ENCODE measurements at places on chromosomes 7 and 10. TPM values are rescaled to one million over a fixed set of nuclear protein-coding genes. Genes with fewer than 3 reads are reported as not detected.

GRCh38 chr7:96697822-96698221 is 11.8 kb downstream of the SEM1 start:
- no peak for DNase-seq

IKZF1 gene
- total RNA-seq, result not detected

WDFY4 gene
- not detected for total RNA-seq

DNA sequence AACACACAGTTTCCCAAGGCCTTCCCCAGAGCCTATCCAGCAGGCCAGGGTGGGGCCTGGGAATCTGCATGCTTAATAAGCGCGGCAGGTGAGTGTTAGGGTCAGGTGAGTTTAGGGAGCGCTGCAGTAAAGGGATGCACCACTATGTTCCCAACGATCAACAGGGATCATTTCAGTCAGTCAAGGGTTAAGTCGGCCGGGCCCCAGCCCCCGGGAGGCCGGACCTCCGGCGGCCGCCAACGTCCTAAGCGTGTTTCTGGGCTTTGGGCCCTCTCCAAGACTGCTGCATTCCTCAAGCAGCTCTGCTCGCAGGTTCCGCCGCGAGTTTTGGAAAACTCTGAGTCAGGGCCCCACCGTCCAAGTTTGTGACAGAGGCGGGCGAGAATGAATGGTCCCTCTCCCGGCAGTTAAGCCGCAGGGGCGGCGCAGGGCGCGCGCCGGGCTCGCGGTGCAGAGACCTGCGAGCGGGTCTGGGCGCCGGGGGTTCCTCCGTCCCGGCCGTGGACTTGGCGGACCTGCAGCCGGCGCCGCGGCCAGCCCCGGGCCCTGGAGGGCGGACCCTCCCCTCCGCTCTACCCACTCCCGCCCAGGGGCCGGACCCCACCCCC is 81.6 kb downstream of the ARHGAP22 start:
- no peak for DNase-seq

DNA sequence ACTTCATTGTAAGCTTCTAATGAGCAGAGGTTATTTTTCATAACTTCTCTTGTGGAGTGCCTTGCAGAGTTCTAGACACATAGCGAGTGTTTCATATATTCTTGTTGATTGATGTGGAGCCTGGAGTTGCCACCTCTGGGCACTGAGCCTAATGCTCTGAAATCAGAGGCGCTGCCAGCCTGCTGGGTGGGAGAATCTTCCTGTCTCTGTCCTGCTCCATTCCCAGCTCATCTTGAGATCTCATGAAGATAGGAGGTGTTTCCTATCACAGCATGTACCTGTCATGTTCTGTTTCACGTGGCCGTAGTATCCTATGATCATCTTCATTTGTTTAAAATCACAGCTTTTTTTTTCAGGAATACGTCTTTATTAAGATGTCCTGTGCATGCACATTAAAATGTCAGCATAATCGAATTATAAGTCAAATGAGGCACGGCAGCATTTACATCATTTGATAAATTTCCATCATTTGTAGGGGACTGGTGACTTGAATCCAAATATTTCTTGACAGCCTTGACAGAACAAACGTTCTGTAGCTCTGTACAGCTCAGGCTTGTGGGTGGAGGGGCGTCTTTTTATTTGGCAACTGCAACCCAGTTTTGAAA is 393.0 kb downstream of the PHTF2 start:
- DNase-seq, result no peak

DNA sequence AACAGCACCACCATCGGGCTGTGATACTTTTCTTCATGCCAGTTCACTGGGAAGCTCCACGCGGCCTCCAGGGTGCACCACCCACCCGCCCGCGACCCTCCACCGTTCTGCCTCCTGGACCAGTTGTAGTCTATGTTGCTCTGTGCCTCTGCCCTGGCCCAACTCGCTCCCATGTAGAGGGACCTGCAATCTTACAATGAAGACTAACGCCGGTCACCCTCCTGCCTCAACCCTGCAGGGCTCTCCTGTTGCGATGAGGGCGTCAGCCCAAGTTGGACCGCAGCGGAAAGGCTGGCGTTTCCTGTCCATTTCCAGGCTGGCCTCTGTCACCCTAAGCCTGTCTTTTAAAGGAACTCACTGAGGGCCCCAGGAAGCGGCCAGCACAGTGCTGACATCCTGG is 34.9 kb downstream of the IL15RA start:
- DNase-seq, result no peak

DNA sequence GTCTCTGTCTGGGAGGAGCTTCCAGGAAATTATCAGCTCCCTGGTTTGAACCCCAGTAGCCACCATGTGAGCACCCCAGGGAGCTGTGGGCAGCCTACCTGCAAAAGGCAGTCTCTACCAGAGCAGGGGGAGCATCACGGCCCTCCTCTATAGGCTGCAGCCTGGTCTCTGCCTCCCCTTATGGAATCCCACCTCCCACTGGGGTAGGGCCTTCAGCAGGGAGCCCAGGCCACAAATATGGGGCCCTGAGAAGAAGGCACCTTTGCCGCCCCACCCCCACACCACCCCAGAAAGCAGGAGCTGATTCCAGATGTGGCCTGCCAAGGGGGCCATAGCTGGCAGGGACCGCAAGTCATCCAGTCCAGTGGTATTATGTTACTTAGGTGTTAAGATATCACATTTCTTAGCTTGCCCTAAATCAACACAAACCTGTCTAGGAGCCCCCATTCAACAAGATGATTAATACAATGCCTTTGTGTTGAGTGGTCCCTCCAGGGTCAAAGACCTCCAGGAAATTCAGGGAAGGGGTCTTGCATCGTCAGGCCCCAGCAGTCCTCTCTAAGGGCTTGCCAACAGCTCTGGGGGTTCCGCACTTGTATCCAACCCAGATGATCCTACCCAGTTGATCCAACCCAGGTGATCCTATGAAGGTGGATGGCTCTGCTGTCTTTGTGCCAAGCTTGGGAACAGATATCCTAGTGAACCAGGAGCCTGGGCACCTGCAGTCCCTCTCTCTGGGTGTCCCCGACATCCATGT is 114.9 kb downstream of the OAT start:
- DNase-seq, result no peak

- no peak for DNase-seq
Measured at GRCh38 chr7:155731380-155731779, 80.9 kb downstream of the SHH start.

DNA sequence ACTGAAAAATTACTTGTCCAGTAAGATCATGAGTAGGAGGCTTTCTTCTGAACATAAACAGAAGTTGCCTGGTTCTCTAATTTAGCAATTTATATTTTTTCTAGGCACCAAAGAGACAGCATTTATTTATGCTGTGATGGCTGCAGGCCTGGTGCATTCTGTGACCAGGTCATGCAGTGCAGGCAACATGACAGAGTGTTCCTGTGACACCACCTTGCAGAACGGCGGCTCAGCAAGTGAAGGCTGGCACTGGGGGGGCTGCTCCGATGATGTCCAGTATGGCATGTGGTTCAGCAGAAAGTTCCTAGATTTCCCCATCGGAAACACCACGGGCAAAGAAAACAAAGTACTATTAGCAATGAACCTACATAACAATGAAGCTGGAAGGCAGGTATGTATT is 2.8 kb downstream of the WNT16 start:
- DNase-seq, result no peak

- DNase-seq, result peak; percentile 22
Measured at GRCh38 chr7:116377721-116378120, 121.8 kb upstream of the CAV2 start.

GRCh38 chr7:4726566-4726965 is 44.5 kb downstream of the FOXK1 start:
- no peak for DNase-seq

CTTNBP2 gene
- 0.43 TPM for total RNA-seq

DNA sequence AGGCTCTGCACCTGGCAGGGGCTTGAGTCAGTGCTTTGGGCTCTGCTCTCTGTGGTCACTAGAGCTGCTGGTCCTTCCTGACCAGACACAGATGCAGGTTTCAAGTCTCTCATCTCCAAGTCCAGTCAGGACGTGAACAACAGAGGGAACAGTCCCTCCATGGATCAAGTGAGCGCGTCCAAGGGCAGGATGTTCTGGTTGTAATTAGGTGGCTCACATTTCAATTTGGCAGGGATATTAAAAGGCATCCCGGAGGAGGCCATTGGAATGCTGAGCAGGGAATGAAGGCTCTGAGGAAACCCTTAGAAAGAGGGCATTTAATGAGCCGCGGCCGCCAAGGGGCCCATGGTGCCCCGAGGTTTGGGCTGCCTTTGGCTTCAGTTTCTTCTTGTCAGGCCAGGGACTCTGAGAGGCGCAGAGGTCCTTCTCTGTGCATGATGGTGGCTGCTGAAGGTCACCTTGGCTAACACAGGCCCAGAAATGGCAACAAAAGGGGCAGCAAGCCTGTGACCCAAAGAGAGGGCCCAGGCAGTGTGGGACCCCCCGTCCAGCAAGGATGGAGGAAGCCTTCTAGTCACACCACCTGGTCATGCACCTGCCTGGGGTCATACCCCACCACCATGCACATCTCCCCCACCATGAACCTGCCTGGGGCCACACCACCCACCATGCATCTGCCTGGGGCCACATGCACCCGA is 30.7 kb upstream of the INPP5A start:
- DNase-seq, result no peak

GRCh38 chr7:155448632-155449007 is 9.3 kb upstream of the EN2 start:
- DNase-seq, result no peak

GRCh38 chr10:47453141-47454007 is 30.5 kb downstream of the ANXA8 start:
- no peak for DNase-seq

DNA sequence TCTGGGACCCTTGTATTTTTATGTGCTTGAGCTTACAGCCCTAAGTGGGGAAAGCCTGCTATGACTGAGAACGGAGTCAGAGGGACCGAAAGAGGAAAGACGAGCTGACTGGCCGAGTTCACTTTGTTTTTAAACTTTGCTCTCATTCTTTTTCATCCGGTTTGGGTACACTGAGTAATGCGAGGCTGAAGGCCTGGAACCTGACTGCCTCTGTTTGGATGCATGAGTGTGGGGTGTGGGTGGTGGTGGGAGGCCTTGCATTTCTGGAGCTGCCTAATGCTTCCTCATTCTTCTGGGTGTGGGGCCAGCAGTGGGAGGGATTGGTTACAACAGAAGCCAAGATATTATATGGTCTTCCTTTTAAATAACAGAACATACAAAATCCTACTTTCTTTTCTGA is 155.5 kb downstream of the BUB3 start:
- no peak for DNase-seq

TMEM236 gene
- total RNA-seq, result not detected

DNA sequence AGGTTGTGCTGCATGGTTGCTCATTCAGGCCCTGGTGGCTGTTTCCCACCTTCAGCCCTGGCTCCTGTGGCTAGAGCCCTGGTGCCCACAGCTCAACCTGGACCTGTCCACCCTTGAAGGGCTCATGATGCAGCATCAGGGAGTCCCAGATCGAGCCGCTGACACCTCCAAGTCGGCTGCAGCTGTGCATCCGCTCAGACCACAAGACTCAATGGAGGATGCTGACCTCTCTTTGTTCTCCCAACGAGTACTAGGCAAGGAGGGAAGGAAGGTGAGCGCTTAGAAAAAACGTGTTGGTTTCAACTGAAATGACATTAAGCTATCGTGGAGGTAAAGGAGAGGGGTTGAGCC is 9.5 kb upstream of the C10orf95 start:
- no peak for DNase-seq

DNA sequence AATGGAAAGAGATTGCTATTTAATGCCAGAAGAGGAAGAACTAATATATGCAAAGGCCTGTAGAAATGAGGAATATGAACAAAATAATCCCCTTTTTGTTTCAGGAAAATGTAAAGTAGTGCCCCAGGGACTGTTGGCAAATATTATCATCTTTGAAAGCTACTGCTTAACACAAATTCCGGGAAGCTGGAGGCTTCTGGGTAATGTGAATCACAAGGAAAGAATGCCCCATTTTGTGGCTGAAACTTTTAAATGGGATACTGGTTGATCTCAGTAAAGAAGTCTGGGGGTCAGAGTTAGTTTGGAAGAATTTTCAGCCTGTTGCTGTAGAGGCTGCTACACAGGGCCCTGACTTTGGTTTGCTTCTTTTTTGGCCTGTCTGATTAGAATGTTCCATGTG is 141.0 kb downstream of the PTEN start:
- DNase-seq, result no peak
